Hematopoietic multipotent progenitor cell (in vitro differentiated cells): ENCODE measurements at places on chromosomes 2 and 18.

DNA sequence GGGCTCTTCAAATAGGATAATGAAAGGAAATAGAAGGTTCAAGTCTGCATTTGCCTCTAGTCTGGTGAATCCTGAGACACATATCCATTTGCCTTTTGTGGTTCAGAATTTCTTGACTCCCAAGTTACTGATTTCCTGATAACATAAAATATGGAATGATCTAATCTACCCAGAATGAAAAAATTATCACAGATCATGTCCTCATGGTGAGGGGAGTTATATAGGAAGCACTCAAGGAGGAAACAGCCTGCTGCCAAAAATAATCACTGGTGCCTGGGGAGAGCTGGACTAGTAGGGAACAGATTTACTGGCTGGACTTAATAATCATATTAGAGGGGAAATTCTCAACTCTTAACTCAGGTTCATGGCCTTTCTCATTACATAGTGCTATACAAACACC is 95.5 kb upstream of the STK17B start:
- DNase-seq, result no peak

DNA sequence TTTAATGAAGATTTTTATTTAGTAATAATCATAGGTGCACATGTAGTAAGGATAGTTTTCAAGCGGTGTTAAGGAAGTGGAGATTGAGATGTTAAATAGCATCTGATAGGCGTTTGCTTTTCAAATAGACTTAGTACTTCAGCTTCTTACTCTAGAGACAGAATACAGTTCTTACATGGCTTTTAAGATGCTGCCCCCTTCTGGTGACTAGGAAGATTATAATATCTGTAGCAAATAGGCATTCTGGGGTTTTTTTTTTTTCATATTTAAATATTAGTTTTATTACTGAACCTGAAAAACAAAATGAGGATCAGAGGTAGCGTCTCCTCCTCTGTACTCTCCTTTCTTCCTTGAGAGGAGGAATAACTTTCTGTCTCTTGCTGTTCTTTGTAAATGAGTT is 100.2 kb downstream of the AGAP1 start:
- no peak for DNase-seq

- no peak for DNase-seq
Measured at GRCh38 chr2:97764559-97765263, 51.3 kb downstream of the ZAP70 start.

- DNase-seq, result no peak
Measured at GRCh38 chr18:2573408-2573807, 2.1 kb downstream of the NDC80 start.

DNA sequence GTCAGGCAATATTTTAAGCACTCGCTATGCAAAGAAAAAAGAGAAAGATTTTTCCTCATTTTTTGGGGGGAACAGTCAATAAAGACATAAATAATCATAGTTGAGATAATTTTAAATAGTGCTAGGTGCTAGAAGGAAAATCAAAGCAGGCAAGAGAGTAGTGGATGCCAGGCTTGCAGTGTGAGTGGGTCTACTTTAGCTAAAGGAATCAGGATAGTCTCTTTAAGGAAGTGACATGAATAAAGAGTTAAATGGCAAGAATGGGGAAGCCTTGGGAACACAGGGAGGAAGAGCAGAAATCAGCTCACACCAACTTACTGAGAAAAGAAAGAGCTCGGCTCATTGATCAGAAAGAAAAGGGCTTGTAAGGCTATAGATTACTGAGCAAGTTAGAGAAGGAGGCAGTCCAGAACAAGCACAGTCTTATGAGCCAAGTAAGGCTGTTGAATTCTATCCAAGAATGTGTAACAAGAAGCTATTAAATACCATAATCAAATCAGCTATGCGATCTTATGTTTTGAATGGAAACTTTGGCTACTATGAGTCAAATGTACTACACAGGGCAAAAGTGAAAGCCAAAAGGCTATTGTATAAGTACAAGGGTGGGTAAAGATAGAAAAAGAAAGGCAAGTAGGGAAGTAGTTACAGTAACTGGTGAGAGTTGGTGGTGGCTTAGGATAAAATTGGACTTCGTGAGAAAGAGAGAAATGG is 833.8 kb upstream of the PIK3C3 start:
- DNase-seq, result no peak

DNA sequence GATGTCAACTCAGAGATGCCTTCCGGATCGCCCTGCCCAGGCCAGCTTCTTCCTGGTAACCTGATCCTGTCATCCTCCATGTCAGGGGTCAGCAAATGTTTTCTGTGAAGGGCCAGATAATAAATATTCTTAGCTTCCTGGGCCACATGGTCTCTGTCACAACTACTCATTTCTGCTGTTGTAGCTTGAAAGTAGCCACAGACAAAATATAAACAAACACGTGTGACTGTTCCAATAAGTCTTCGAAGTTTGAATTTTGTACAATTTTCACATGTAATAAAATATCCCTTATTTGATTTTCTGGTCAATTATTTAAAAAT is 35.8 kb downstream of the ANXA4 start:
- DNase-seq, result no peak

GRCh38 chr2:215425021-215425782 is 10.7 kb downstream of the FN1 start:
- DNase-seq, result no peak

GRCh38 chr2:171963198-171963597 is 36.6 kb upstream of the METAP1D start:
- no peak for DNase-seq

GRCh38 chr2:226234187-226234586 is 565.4 kb downstream of the IRS1 start:
- no peak for DNase-seq

GRCh38 chr2:172230889-172231401 is 128.2 kb upstream of the DLX2 start:
- DNase-seq, result no peak

GRCh38 chr2:5433855-5434254 is 258.3 kb upstream of the SOX11 start:
- no peak for DNase-seq

DNA sequence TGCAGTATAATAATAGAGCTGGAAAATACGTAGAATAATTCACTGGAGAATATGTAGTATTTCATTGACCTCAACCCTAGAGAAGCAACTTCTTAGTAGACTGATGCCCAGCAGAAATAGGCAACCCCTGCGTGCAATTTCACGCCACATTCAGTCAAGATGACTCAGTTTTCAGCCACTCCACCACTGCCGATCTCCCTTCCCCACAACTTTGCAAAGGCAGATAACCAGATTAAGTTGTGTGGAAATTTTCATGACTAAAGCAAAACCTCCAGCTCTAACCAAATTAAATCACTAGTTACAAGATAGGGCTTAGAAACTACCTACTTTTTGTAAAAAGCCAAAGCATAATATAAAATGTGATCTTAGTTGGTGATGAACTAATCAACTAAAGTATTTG is 63.3 kb upstream of the STK17B start:
- peak; percentile 20 for DNase-seq

DNA sequence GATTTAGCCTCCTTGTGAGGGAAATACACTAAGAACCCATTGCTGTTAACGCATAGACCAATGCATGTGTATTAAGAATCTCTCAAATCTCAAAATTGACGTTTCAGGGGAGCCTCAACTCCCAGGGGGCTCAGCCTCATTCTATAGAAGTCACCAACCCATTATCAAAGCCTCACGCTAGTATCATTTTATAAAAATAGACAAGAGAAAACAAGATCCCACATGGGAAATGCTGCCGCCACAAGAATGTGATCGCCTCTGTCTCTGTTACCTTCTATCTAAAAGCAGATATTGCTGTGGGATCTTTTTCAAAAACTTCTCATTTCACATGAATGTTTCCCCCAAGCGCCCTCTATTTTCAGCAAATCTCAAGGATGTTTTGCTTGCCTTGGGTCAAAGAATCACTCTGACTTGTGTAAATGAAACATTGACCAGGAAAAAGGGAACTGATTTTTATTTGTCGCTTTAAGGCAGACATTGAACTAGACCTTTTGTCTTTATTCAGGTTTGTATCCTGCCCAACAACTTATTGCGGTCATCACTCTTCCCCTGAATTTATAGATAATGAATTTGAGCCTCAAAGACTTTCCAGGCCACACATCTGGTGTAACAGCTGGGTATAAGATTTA is 679.0 kb upstream of the ID2 start:
- no peak for DNase-seq

- no peak for DNase-seq
Measured at GRCh38 chr2:25557179-25558036, 116.0 kb downstream of the DTNB start.

DNA sequence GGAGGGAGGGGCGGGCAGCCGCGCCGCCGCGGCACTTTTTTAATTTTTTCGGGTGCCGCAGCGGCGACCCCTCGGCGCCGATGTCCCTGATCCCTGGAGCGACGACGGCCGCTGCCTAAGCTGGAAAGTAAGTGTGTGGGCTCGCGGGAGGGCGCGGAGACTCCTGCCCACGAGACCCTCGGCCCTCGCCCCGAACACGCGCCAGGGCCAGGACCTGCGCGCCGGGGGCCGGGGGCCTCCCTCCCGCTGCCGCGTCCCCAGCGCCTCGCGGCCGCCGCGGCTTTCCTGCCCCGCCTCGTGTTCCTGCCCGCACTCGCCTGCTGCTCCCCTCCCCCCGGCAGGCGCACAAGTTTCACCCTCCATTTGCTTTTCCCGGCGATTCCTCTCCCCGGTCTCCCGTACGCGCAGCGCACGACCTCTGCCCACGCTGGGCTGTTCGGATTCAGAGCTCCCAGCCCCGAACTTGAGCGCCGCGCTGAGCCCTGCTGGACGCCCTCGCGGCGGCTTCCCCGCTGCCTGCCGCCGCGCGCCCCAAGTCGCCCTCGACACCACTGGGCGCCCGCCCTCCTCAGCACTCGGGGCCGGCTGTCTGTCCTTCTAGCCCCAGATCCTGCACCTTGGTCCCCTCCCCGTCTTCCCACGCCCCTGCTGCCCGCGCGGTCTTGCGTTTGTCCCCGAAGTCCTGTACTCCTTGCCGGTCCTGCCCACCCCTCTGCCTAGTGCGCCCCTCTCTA is 507 bp downstream of the PKP4 start:
- DNase-seq, result peak; percentile 69

DNA sequence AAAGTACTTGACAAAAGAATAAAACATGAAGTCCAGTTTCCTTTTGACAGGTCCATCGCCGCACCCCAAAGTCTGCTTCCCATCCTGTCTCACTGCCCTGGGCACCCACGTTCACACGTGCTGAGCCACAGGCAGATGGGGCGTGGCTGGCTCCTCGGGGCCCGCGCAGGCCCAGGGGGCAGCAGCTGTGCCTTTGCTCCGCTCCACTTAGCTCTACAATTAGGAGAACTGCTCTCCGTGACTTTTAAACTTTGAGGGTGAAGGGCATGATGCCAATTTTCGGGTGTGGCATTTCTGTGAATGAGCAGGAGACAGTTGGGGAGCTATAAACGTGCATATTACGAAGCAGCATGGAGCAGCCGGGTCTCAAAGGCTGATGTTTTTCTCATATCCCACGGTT is 152.4 kb downstream of the TDRD15 start:
- DNase-seq, result no peak

GRCh38 chr2:207515671-207516070 is 14.1 kb upstream of the CREB1 start:
- DNase-seq, result no peak

GRCh38 chr18:26252411-26252810 is 26.2 kb downstream of the TAF4B start:
- no peak for DNase-seq

DNA sequence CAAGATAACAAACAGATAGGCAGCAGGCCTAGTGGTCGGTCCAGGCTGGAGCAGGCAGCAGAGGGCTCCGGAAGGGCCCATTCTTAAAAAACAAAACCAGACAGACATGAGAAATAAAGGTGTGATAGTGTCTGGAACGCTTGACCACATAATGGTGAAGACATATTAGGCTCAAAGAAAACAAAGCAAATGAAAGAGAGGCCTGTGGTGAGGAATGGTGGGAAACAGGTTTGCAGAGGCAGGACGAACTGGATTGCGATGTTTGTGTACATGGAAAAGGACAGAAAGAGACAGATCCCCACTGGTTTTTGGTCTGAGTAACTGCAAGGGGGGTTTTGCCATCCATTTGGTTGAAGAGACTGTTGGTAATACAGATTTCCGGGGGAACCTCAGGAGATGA is 19.9 kb downstream of the QPCT start:
- DNase-seq, result no peak

- no peak for DNase-seq
Measured at GRCh38 chr18:24570716-24571115, 110.3 kb downstream of the HRH4 start.

DNA sequence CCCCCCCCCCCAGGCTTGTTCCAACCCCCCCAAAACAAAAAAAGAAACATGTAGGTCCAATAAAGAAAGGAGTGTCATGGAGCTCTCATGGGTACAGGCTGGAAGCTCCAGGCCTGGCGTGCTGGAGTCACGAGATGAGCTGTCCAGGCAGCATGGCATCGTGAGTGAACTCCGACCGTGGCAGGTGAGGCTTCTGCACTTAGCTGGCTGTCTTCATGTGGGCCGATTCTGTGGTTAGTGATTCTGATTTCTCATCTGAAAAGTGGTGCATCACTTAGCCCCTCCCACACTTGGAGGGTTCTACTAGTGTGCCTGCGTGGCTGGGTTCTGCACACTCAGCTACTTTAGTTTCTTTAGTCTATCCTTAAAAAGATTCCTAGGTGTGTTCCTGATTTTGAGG is 126.4 kb upstream of the MGAT5 start:
- no peak for DNase-seq

- peak; percentile 31 for DNase-seq
Measured at GRCh38 chr2:210195101-210195852, 24.1 kb upstream of the KANSL1L start.

DNA sequence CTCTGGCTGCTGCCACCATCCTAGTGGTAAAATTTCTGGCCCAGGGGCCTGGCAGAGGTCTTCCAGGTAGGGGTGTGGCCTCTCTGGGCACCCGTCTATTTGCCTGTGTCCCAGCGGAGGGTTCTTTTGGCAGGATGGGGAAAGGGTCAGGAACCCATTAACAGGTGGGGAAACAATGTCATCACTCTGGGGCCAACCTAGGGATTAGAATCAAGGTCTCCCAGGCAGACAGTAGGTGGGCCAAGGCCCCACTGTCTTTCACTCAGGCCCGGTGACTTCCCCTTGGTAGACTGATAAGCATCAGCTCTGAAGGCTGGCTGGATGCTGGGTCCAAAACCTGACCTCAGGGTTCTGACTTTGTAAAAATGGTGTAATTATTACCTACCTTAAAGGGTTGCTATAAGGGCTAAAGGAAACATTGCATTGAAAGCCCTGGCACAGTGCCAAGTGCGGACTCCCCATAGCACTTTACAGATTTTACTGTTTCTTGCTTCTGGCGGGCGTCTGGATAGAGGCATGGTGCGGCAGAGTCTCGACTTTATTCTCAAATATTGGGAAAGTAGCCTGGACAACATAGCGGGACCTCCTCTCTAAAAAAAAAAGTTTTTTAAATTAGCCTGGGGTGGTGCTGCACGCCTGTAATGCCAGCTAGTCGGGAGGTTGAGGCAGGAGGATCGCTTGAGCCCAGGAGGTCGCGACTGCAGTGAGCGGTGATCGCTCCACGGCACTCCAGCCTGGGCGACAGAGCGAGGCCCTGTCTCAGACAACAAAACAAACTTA is 2.2 kb downstream of the LBX2 start:
- DNase-seq, result no peak

- DNase-seq, result no peak
Measured at GRCh38 chr2:39175026-39175812, 54.4 kb upstream of the SOS1 start.
